ENCODE measurements at places on chromosomes 4 and X. TPM values are rescaled to one million over a fixed set of nuclear protein-coding genes. Genes with fewer than 3 reads are reported as not detected.

DNA sequence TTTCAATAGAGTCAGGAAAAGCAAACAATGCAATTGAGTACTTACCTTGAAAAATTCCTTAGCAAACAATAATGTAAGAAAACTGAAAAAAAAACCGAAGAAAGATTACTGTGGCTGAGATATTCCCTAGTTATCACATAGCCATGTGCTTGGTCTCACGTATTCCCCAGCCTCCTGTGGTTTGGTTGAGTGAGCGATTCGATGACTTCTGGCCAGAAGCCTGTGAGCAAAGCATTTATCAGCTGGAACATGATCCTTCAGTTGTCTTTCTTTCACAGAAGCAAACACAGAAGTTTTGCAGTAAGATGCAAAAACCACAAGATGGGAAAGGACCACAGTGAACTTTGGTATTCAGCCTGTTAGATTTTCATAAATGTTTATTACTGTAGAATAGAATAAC lies 1754.3 kb upstream of the AGA start:
- DNase-seq: no peak

DNA sequence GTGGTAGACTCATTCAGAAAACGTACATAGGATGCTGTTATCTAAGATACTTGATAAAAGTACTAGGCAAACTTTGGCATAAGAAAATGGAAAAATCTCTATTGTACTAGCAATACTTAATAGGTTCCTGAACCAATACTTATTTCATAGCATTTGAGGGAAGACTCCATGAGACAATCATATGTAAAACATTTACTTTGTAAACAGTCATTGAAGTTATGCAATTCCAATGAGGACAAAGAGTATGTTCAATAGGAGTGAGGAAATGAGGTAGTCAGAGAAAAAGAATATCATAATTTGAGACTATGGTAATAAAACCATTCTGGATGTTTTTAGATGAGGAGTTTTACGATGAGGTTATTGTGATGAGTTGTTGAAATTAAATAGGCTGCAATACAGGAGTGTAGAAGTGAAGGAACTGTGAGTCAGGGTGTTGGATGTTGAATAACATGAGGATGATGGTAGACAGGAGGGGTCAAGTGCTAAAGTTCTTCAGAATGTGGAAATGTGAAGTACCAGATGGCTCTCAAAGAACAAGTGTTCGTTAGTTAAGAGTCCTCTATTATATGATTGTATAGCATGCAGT lies 397.9 kb downstream of the PPP3CA start:
- DNase-seq: no peak

GRCh38 chr4:156974264-156974663 lies 2.7 kb upstream of the PDGFC start:
- no peak for DNase-seq

GRCh38 chr4:155062948-155063347 lies 145.5 kb upstream of the NPY2R start:
- DNase-seq: no peak

- no peak for DNase-seq
Observed at GRCh38 chr4:149889991-149890390, 74.3 kb upstream of the IQCM start.

GRCh38 chrX:445727-446126 lies 59.0 kb upstream of the PPP2R3B start:
- no peak for DNase-seq

MTTP gene
- polyA plus RNA-seq: 0.23 TPM

QDPR gene
- polyA plus RNA-seq: 23.5 TPM
